Hematopoietic multipotent progenitor cell treated with erythropoietin and hydrocortisone succinate and interleukin-3 and kit ligand, for 4 days (in vitro differentiated cells): ENCODE measurements at places on chromosomes 4 and X.

- no peak for DNase-seq
Observed at GRCh38 chr4:97142893-97143292, 1000.4 kb downstream of the STPG2 start.

DNA sequence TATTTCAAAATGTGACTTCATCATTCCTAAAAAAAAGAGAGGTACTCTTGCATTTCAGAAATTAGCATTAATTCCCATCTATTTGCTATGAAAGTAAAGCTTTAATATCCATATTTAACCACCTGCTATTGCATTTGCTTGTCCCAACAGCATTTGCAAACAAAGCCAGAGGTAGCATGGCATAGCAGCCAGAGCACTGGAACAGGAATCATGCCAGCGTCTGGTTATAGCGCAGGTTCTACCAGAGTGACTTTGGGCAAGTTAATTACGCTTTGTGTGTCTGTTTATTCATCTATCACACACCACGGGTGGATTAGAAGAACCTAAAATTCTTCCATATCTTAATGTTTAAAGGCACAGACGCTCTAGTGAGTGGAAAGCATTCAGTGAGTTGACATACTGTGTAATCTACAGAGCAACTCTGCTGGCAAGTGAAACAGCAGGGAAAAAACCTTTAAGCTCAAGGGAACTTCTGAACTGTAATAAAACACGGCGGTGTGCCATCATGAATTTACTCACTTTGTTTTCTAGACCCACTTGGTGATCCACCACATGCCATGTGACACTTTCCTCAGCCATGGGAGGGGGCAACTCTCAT, 76.6 kb upstream of the QRFPR start:
- no peak for DNase-seq

DNA sequence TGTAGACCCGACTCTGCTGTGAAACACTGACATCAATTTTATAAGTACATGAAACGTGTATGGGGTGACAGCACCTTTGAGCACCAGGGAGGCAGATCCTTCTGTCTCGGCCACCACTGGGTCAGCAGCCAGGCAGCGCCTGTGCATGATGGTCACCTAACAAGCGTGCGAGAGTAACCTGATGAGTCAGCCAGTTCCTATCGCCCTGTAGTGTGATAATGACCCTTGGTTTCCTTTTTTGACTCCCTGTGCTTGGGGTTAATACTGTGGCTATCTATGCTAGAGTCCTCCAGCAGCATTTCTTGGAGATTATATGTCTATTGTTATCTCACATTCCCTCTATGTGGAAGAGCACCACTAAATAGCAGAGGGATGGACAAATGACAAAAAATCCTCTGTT, 101.6 kb downstream of the NPNT start:
- no peak for DNase-seq

DNA sequence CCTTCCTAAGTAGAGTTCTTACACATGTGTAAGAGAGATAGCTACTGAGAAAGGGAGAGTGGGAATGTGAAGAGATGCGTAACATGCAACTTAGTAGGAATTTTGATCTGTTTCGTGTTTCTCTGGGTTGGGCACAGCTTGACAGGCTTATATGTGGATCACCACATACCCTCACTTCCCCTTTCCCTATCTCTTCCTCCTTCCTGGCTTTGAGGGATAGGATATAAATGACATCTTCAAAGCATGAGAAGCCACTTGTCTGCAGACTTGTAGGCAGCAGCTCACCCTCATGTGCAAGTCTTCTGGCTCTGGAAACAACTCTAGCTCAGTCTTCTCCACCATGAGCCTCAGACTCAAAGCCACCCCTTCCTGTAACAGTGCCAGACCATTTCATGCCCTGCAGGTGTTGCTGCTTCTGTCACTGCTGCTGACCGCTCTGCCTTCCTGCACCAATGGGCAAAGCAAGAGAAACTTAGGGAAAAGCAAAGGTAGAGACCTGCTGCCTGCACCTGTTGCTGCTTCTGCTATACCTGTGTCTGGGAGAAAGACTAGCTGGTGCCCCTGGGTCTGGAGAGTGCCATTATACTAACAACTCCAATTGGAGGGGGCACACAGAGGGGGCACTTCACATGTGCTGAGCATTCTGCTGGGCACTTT, 5.4 kb upstream of the PF4V1 start:
- DNase-seq: peak; percentile 61

- no peak for DNase-seq
Observed at GRCh38 chr4:185899833-185900232, 87.8 kb upstream of the SORBS2 start.

GRCh38 chr4:168584321-168584771, 87.5 kb downstream of the PALLD start:
- no peak for DNase-seq

DNA sequence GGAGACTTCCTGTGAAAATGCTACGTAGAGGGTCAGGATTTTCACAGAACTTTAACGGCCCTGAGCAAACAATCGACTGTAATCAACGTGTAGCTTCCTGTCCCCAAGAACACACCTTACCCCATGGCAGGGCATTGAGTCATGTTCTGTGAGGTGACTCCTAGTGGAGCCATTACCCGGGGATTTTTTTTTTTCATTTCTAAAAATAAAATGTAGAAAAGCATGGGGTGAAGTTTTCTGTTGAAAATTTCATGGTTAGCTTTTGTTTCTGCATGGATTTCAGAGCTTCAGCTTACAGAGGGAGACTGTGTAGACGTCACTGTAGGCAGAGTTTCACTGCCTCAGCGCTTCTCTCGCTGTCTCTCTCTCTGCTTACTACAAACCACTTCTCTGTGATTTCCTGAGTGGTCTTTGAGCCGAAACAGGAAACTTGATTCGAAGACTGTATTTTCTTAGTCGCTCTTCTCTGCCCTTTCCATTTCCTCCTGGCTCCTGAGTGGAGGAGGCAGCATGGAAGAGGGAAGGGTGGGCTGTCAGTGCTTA, 111.7 kb downstream of the NFKB1 start:
- no peak for DNase-seq

DNA sequence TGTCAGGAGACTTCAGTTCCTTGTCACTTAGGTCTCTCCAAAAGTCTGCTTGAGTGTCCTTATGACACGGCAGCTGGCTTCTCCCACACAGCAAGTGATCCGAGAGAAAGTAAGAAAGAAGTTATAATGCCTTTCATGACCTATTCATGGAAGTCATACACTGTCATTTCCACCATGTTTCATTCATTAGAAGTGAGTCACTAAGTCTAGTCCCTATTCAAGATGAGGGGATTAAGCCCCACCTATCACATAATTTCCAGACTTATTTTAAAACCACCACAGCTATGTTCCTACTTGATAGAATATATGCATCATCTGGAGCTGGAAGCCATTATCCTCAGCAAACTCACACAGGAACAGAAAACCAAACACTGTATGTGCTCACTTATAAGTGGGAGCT, 25.2 kb upstream of the COL25A1 start:
- no peak for DNase-seq

DNA sequence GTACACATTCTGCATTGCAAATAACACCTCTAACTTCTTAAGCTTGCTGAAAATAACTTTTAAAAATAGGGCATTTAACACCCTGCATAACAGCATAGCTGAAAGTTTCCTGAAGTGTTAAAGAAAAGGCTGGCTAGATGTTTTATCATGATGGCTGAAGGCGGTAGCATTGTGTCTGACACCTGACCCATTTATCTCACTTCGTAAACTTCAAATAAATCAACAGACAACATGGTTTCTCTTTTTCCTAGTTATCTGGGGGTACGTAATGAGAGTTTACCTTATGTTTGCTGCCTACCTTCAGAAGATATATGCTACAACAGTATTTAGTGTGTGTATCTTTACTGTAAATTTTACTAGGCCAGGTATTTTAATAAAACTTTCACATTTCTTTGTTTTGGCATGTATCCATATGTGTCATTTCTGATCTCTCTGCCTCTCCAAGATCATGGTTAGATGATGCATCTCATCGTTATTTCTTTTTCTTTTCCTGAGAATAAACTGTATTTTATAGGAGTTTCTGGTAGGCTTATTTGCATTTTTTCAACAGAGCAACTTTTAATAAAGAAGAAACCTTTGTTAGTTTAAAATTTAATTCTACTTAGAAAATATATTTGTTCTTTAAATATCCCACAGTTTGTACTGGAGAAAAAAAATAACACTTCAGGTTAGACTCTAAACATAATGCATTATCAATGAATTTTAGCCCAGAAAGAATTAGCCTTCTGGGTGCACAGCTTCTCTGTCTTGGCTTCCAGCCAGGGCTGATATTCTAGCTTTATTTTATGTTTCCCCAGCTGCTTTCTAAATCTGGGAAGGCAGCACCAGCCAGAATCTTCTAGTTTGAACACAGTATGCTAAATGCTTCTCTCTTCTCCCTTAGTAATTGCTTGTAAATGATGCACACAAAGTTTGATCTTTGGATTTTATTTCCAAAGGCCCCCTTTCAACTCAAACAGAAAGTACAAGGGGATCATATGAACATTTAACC, 2.9 kb downstream of the NDST4 start:
- peak; percentile 2 for DNase-seq

DNA sequence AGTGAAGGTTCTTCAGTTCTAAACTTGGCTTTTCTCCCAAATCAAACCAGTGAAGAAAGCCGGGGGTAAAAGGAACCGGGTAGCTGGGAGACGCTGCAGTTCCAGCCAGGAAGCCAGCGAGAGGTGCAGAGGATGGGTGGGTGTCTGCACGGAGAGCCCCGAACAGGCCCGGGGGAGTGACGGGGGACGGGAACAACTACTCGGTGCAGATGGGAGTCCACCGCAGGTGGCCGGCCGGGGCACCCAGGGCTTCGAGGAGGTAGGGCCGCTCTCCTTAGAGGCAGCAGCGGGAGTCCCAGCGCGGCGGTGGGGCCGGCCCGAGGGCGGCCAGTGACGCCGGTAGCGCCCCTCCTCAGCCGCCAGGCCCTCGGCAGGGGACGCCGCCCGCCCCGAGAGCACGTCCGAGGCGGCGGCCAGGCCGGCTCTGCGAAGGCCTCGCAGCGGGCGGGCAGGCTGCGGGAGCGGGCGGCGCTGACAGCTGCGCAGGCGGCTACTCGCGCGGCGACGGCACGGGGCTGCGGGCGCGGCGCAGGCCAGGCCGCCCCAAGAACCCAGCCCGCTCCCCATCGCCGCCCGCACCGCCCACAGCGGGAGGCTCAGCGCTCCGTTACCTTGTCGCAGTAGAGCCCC, 449 bp downstream of the FBXL5 start:
- DNase-seq: peak; percentile 63

DNA sequence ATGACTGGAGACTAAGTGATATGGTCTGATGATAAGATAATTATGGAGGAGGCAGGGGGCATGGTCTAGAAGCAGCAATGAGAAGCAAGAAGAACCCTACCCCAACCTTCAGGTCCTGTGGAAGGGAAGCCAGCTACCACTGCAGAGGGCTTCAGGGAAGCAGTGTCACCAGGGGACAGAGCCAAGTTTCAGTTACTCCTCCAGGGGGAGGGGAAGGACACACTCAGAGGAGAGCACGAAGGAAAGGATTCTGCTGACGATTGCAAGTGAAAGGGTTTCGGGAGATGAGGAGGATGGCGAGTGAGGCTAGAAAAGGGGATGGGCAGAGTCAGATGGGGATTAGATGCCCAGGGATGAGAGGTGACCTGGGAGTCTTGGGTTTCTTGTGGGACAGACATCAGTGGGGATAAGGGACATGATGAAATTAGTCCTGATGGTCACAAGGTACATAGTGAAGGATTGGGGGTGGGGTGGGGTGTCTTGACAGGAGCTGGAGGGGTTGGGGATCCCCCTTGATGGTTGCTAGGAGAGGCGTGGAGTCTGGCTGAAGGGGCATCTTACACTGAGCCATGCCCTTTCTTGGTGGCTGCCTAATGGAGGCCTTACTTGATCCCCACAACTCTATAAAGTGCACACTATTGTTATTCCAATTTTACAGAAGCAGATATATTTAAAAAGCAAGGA, 45.4 kb downstream of the TIGD4 start:
- DNase-seq: no peak

- peak; percentile 37 for DNase-seq
Observed at GRCh38 chrX:40318801-40319200, 221.0 kb upstream of the BCOR start.

DNA sequence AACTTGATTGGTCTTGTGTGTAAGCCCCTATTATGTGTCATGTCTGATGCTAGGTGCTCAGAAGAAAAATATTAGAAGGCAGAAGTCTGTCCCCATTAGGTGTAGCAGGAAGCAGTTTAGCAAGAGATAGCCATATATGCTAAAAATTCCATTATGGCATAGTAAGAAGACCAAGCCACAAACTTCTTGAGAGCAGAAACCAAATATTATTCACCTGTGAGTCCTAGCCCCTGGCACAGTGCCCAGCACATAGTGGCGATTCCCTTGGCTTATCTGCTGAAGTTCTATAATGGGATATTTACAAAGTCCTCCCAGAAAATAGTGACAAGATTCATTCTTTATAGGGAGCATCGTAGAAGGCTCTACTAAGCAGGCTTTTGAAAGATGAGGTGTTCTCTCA, 174.4 kb downstream of the RAB28 start:
- DNase-seq: no peak

DNA sequence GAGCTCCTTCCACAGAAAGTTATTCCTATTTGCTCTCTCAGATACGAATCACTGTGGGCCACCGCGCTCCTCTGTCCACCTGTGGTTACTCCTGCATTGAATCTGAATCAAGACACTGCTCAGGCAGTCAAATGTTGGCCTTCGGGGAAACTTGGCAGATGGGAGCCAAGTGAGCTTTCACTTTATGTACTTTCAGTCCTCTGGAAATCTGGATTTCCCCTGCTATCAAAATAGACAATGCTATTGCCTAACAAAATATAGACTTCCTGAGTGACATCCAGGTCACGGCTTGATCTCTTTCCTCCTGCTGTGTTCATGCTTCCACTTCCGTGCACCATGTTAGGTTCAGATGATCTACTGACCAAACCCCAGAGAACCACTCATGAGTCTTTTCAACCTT, 43.8 kb downstream of the FHL1 start:
- DNase-seq: no peak

DNA sequence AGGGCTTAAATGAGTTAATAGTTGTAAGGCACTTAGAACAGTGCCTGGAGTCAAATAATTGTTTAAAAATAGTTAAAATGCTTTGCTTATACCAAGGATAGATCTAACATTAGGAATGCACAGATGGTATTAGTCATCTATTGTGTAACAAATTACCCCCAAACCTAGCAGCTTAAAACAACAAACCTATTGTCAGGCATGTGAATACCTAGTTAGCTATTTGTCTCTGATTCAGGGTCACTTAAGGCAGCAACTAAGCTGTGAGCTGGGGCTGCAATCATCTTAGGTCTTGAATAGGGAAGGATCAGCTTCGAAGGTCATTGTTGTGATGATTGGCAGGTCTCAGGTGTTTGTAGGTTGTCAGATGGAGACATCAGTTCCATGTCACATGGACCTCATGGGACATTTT, 42.4 kb upstream of the AGA start:
- DNase-seq: no peak

GRCh38 chr4:113080050-113080449, 30.6 kb downstream of the ANK2 start:
- DNase-seq: no peak
